ENCODE measurements at places on chromosomes 11 and 22.

GRCh38 chr22:28171712-28172111 is 252.7 kb upstream of the PITPNB start:
- DNase-seq = no peak
- H3K4me3 ChIP-seq = no peak overlapping the region
- H3K4me1 ChIP-seq = peaks cover 16% of the 10 kb centered on the region
- no peaks in the 10 kb centered on the region for H3K27me3 ChIP-seq

GRCh38 chr11:117717485-117718314 is 79.3 kb downstream of the DSCAML1 start:
- H3K27ac ChIP-seq = no peak overlapping the region
- H3K4me3 ChIP-seq = no peak overlapping the region
- H3K4me1 ChIP-seq = peaks cover 20% of the 10 kb centered on the region
- H3K27me3 ChIP-seq = no peaks in the 10 kb centered on the region

- H3K4me3 ChIP-seq = no peak overlapping the region
- H3K27me3 ChIP-seq = no peaks in the 10 kb centered on the region
- H3K27ac ChIP-seq = no peak overlapping the region
- DNase-seq = no peak
Observed at GRCh38 chr22:17931400-17931825, 92.9 kb downstream of the MICAL3 start.

DNA sequence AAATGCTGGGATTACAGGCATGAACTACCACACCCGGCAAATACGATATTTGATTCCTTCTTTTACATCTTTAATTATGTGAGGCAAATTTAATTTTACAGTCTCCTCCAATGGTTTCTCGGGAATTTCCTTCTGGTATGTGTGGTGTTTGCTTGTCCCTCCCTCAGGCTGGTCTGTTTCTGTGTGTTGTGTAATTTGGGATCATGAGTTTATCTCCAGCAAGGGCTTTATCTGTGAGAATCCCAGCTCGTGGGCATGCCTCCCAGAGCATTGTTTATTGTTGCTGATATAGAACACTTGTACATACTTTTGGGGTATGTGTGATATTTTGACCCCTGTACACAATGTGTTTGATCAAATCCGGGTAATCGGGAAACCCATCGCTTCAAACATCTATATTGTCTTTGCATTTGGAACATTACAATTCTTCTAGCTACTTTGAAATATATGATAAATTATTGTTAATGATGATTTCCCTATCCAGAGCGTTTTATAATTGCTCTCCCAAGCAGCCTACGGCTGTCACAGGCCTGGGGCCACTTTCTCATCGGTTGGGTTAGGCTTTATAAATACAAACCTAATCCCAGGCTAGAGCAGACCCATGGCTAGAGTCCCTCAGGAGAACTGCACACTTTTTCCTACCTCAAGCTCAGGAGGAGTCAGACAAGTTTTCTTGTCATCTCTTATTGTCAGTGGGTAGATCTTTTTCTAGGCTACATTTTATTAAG is 15.0 kb upstream of the PRR5 start:
- H3K27me3 ChIP-seq = no peaks in the 10 kb centered on the region
- DNase-seq = no peak
- H3K27ac ChIP-seq = no peak overlapping the region

DNA sequence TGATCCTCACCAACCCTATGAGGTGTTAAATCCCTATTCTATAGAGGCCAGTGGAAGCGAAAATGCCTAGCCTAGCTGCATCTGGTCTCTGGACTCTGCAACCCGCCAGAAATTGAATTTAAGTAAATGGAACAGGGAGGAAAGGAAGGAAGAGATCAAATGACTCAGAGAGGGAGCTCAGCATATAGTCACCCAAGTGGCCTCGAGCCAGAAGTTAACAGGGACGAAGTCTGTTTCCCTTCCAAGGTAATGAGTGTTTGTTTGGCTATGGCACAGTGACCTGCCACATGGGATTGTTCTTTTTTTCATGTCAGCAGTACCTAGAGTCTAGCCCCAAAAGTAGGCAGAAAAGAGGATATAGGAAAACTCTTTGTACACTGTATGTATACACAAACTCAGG is 66.3 kb downstream of the PAK1 start:
- H3K36me3 ChIP-seq = no peaks in the 10 kb centered on the region
- peaks cover 54% of the 10 kb centered on the region for H3K4me1 ChIP-seq
- no peak for DNase-seq
- no peak overlapping the region for H3K4me3 ChIP-seq

Data from sigmoid colon (tissue), 7 donors.